ENCODE measurements at places on chromosomes 1 and 21.

DNA sequence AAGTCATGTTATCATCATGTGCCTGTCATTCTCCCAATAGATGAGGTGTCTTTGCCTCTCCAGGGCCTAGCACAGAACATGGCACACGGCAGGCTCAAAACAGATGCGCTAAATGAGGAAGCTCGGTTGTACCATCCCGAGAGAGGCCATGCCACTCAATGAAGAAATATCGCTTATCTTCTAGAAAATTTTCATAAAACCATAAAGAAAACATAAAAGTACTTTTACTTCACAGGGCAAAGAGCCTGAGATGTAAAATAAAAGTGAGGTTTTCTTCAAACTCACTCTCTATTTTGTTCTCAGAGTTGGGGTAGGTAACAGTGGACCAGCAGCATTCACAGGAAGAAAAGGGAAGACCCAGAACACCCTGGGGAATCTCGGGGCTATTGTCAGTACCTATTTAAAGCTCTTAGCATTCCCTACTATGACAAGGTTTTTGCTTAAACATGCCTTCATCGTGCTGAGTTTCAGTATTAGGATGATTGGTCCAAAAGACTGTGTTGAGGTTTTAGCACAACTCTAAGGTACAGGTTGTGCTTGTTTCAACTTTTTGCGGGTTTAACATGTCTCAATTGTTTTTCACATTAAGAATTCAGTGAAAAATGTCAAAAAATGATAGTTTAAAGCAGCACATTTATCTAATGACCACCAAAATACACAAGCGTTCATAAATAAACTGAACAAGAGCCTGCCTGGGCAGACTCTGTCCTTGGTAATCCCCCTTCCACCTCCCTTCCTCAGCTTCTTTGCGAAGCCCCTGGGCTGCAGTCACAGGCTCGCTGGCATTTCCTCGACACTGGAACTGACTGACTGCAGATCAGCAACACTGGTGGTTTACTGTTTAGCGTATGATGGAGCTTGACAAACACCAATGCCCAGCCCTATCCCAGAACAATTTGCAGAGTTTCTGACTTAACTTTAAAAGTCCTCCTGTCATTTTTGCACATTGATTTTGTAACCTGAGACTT lies 55.6 kb downstream of the COQ8A start:
- DNase-seq: no peak

DNA sequence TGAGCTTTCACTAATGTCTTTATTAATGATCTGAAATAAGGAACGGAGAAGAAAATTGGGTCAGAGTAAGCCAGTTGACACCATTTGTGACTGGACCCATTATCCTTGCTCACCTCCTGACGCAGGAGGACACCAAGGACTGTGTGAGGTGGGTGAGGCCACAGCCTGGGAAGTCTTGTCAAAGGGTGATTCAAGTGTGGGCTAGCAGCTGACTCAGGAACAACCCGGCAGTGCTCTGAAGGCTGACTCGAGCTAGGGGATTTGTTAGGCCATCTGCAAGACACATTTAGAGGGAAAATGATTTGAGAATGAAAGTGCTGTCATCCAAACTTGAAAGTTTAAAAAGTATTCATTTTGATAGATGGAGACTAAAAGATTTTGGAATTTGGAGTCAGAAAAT lies 21.2 kb downstream of the PRRX1 start:
- no peak for DNase-seq

DNA sequence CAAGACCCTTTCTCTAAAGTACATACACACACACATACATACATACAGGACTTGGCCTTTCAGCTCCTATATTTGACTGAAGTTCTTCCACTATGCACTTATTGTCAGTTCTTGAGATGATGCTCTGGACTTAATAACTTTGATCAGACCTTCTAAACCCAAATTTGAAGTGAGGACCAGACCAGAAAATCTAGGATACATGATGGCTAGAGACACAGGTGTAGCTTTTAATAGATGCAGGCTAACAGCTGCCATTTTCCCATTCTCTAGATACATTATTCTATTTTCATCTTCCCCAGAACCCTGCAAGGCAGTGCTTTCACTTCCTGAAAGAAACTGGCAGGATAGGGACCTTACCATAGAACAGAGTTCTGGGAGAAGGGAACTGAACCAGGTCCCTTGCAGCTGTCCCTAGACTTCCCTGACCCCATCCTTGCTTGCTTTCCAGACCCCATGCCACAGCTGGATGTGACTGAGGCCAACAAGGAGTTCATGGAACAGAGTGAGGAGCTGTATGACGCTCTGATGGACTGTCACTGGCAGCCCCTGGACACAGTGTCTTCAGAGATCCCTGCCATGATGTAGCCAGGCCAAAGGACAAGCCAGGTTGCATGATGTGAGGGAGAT lies 14.9 kb upstream of the RAB42 start:
- no peak for DNase-seq

GRCh38 chr1:167126317-167126716 lies 32.4 kb downstream of the STYXL2 start:
- DNase-seq: no peak

DNA sequence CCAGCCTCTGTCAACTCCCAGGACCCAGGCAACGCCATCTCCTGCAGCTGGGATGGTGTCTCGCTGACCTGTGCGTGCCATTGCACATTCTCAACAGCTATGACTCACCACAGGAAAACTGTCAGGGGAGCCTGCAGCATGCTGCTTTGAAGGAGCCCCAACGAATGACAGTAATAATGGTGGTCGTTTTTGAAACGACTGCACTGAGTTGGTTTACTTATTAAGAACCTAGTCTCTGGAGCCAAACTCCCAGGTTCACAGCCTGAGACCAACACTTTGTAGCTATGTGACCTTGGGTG lies 21.6 kb downstream of the TCEA3 start:
- DNase-seq: no peak

- DNase-seq: peak; percentile 94
Observed at GRCh38 chr1:34865981-34866761, 6.6 kb upstream of the SMIM12 start.

DNA sequence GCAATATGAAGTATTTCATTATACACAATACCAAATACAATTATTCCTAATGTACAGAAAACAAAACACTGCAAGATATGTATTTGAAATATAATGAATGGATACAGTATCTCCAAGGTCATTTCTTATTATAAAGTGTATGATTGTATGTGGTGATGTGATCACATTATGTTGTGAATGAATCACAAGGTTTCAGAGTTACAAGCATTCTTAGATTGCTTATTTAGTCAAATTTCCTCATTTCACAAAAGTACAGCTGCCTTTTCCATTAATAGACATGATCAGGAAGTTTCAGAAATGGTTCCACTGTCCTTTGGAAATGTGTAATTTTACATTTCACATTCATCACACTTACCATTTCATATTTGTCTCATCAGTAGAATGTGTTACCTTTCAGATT lies 28.3 kb upstream of the NEK7 start:
- DNase-seq: no peak

DNA sequence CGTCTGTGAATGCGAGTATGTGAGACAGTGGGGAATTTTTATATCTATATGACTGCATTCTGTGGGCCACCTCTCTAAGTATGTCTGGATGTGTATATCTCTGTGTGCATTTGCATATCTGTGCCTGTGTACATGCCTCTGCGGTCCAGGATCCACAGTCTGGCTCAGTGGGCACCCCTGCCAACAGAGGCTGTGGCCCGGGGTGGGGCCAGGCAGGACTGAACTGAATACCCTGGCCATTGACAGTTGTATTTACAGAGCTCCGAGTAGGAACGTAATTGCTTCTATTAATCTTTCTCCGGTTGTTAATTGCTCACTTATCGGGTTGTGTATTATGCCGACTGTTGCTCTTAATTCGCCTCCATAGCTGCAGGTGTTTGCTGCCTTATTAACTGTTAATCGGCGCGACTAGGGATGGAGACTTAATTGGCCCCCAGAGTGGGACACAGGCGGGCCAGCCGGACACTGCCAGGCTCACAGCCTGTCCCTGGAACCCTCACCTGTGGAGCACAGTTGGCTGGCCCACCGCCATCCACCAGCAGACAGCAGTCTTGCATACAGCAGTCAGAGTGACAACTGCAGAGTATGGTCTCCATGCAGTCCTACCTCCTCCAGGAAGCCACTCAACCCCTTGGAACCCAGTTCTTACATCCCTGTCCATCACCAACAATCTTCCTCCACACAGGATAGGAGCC lies 22.4 kb upstream of the ADGRB2 start:
- no peak for DNase-seq

DNA sequence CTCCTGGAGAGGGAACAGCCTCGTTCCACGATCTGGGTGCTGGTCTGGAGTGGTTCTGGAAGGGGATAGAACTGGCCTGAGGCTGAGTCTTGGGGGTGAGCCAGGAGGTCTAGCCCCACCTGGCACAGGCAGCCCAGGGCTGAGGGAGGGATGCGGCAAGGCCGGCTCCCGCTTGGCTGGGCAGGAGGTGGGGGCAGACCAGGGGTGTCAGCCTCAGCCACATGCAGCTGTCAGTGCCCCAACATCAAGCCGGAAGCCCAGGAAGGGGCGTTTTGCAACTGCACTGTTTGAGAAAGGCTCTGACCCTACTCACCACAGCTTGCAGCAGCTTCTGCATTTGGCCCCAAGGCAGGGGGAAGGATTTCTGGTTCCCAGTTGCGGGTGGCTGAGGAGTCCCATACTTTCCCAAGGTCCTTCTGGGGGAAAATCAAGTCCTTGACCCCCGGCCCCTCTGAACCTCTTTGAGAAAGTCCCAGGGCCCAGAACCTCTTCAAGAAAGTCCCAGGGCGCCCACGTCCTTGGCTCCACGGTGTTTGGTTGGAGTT lies 2.0 kb downstream of the EFHD2 start:
- DNase-seq: peak; percentile 51

DNA sequence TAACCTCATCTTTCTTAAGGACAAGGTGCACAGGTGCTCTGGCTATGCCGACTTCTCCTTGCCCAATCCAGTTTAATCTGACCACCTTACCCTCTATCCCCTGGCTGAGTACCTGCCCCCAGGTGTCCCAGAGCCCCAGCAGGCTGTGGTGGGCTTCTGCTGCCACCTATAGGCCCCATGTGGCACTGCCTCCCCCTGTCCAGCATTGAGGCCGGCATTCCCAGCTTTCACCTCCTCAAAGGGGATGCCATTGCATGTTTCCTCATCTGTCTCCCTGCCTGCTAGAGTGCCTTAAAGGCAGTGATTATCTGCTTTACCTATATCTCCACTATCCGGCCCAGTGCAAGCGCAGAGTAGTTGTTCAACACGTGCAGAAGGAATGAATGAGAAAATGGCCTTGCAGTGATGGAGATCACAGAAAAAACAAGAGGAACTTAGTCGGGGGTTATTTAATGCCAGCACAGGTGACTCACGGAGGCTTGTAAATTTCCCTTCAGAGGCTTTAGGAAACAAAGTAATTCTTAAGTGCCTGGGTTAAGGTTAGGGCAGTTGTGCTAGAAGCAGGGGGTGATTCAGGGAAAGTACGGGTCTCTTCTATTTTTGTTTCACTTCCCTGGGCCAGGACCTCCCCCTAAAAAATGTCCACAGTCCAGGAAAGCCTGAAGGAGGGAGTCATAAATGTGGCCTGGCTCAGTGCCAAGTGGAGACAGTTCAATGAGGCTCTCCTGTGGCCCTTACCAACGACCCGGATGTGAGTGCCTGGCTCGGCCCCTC lies 131.8 kb upstream of the NGF start:
- no peak for DNase-seq

Measured in CD4-positive, alpha-beta T cell treated with Interleukin-2 at 100 ng/mL for 4 hours (primary cell).